ENCODE measurements at places on chromosomes 6 and 20.

- no peak for DNase-seq
Observed at GRCh38 chr20:1381753-1382591, 10.9 kb downstream of the FKBP1A start.

- DNase-seq = no peak
Observed at GRCh38 chr6:71608646-71609045, 277.7 kb upstream of the RIMS1 start.

- no peak for DNase-seq
Observed at GRCh38 chr6:22099923-22100322, 196.9 kb downstream of the PRL start.

- DNase-seq = no peak
Observed at GRCh38 chr20:52082612-52083011, 109.0 kb downstream of the ZFP64 start.

GRCh38 chr6:40328386-40328985 is 258.7 kb downstream of the LRFN2 start:
- DNase-seq = peak; percentile 6

GRCh38 chr6:160005861-160006540 is 37.1 kb downstream of the IGF2R start:
- no peak for DNase-seq

GRCh38 chr6:170463101-170463721 is 89.9 kb downstream of the PSMB1 start:
- no peak for DNase-seq

GRCh38 chr6:35960187-35960586 is 39.3 kb upstream of the SRPK1 start:
- DNase-seq = no peak

DNA sequence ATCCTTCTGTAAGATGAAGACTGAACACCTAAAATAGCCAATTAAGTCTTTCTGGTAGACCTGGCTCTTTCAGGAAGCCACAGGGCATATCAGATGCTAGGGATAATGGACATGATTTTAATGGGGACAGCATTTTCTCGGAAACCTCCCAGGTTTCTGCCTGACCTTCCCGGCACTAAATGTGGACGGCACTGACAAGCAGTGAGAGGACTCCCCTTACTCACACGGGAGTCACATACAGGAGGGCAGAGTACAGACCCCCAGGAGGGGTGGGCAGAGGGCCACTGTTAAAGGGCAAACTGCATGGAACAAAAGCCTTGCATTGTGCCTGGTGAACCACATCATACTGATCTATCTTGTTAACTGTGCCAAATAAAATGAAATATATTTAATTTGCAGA is 19.9 kb downstream of the PSMG4 start:
- DNase-seq = no peak

DNA sequence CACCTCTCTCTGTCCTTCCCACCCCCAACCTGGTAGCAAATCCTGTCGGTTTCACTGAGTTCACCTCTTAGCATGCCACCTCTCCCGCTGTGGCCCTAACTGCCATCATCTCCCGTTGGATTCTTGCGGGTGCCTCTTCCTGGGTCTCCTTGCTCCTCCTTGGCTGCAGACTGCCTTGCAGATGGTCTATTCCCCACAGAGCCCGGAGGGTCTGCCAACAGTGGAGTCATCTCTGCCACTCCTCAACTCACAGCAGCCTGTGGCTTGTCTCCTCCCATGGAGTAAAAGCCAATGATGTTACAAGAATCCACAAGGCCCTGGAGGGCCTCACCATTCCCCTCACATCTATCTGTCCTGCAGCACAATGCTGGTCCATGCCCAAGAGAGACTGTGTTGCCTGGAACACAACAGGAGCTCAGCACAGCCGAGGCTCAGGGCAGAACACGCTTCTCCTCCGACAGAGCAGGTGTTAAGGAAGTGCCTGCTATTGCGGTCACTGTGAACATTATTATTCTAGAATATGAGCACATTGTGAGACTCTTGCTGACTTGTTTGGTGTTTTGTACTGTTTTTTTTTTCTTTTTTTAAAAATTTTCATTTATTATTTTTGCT is 241.8 kb upstream of the SULF2 start:
- no peak for DNase-seq

DNA sequence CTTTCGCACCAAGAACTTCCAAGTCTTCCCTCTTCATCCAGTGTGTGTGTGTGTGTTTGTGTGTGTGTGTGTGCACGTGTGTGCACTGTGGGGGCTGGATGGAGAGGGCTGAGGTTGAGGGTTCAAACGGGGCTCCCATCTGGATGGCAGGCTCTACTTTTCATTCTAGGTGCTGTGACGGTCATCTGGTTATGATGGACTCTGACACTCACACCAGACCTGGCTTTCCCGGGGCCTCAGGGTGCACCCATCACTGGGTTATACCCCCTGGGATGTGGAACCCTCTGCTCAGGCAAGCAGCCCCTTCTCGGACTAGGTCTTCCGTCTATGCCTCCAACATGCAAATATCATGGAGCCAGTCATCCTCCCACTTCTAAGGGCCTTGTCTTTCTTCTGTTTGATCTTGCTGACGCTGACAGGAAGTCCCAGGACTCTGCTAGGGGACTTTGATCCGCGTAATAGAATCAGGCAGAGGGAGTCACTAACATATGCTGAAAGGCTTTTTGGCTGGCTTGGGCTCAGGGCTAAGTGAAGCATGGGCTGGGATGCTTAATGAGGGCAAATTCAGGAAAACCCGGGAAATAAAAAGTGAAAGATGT is 313.6 kb downstream of the CDC5L start:
- DNase-seq = no peak

- DNase-seq = no peak
Observed at GRCh38 chr6:136956590-136957544, 34.8 kb downstream of the SLC35D3 start.

DNA sequence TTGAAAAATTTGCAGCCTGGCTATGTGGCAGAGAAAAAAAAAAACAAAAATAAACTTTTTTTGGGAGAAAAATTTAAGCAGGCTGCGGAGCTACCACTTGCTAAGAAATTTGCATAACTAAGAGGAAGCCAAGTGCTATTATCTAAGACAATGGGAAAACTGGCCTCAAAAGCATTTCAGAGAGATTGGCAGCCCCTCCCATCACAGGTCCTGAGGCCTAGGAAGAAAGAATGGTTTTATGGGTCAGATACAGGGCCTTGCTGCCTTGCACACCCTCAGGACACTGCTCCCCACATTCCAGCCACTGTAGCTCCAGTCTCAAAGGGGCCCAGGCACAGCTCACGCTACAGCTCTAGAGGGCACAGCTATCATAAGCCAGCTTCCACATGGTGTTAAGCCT is 777.9 kb downstream of the TENT5A start:
- no peak for DNase-seq
